Astrocyte of the hippocampus (primary cell): ENCODE measurements at places on chromosomes 3 and 15.

DNA sequence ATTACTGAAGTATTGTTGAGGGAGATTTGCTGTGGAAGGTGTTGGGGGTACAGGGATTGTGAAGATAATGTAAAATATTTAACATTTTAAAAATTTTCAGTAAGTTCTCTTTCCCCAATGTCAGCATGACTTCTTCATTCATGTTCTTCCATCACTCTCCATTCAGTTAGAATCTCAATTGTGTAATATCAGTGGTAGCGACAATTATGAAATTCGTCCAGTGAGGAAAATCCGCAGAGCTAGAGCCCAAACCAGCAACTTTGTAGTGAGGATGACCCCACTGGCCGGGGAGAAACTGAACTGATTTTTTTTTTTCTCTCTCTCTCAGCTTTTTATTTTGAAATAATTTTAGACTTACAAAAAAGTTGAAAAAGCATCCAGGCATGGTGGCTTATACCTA is 171.7 kb downstream of the PGPEP1L start:
- no peak for DNase-seq

DNA sequence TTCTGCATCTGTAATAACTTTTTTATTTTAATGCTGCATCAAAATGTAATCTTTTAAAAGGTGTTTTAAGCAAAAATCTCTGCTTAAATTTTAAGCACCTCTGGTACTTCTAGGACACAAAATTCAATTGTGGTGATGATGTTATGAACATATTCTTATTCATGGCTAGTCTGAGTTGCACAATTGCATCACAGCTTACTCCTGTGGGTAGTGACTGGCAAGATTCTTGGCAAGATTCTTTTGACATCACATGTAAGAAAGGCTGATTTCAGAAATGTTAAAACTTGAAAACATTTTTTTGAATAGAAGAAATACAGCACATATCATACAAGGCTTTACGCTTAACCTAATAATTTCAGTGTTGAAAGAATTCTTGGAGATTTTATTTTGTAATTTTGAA is 35.7 kb downstream of the IQCH start:
- no peak for DNase-seq

DNA sequence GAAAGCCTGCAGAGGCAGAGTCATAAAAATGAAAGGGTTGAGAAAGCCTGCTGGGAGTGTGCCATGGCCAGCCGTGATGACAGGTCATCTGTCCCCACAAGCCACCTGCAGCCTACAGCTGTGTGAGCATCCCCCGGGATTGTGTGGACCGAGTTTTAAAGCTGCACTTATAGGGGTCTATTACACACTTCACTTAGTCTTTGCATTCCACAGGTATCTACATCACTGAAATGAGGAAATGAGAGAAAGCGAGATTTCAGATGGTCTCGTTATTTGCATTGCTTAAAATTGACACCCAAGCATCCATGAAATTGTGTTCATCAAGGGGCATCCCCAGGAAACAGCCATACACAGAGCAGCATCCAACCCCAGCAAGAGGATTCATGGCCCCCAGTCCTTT is 137.6 kb upstream of the TRIM42 start:
- no peak for DNase-seq

- DNase-seq, result peak; percentile 27
Measured at GRCh38 chr3:158696618-158697017, 24.2 kb upstream of the LXN start.

GRCh38 chr3:10353160-10353559 is 32.2 kb upstream of the SEC13 start:
- no peak for DNase-seq

- DNase-seq, result no peak
Measured at GRCh38 chr3:51800750-51801125, 21.7 kb upstream of the IQCF6 start.

DNA sequence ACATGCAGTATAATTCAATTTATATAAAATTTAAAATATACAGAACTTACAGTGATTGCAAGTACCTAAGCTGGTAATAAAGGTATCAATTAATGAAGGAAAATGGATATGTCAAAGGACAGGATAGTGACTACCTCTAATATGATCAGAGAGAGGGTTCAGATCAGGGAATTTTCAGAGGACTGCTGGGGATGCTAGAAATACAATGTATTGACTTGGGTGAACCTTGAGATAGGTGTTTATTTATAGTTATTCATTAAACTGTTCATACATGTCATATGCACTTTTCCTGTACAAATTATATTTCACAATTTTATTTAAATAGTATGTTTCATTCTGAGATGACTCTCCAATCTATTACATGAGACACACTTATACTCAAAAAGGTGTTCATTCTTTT is 554.1 kb downstream of the FHIT start:
- no peak for DNase-seq

- peak; percentile 39 for DNase-seq
Measured at GRCh38 chr3:133394561-133395311, 5.1 kb upstream of the BFSP2 start.

DNA sequence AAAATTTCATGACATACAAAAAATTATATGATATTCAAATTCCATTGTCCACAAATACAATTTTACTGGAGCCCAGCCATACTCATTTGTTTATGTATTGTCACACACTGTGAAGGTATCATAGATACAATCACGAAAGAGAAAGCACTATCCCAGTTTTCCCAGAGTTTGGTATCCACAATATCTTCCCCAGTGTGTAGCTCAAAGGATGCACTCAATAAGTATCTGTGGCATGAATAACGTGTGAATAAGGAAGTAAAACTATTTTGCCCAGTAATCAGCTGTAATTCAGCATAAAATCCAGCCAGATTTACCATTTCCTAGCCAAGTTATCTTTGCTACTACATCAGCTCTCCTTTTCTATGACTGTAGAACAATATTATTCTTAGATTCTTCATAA is 131.3 kb upstream of the KCNMB2 start:
- DNase-seq, result no peak

DNA sequence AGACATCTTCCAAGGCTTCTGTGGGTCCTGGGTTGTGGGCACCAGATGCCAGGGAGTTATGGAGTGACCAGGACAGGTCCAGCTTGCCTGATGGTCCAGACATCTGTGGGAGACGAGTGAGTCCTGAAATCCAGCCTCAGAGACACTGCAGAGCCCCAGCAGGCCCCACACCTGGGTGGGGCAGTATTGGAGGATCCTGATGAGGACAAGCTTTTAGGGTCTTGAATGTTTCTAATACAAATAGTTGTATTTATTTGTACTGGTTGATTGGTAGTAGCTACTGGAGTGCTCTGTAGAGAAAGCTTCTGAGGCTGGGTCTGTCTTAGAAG is 67.5 kb upstream of the PRR23C start:
- no peak for DNase-seq

- DNase-seq, result no peak
Measured at GRCh38 chr3:123668906-123669305, 84.1 kb upstream of the HACD2 start.

GRCh38 chr3:56823984-56824703 is 22.4 kb upstream of the ARHGEF3 start:
- DNase-seq, result no peak

DNA sequence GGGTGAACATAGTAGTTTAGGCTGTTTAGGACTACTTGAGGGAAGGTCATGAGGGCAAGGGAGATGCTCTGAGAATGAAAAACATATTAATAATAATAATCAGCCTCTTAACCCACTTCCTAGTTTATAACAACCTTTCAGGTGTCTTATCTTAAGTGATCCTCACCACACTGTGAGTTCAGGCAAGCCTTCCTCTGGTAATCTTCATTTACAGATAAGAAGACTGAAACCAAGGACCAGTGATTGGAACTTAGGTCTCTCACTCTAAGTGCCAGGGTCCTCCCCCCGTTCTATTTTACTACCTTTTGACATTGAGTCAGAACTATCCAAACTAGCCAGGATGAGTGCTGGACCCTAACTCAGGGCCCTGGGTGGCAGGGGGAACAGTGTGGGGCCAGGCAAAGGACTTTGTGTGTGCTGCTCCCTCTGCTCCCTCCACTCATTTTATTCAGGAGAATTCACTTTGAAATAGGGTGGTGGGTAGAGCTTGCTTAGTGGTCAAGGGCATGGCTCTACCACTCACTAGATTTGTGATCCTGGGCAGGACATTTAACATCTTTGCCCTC is 5.7 kb downstream of the NUTM1 start:
- DNase-seq, result no peak

DNA sequence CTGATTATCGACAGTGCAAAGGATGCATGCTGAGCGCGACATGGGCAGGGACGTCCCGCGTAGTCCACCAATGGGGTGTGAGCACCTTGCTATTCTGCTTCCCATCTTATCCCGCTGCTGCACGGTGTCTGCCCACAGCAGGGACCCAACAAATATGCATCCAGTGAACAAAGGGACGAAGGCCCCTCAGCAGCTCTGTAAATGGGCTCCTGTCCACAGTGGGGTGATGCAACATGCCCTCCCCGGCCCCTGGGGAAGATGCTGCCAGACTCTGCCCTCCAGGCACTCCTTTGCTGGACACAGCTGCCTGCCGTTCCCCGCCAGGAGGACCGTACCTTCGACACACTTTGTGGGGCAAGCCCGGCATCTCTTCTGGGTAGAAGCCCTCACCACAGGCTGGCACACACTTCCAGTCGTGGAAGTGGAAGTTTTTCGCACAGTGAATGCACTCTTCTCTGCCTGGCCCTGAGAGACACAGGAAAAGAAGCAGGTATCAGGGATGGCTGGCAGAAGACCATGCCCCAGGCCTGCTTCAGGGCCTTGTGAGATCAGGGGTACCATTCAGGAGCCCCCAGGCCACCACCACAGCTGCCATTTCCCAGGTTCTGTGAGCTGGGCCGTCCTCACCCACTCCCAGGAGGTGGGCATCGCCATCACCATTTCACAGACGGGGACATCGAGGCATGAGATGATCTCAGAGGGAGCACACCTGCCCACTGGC is 18.2 kb upstream of the SNRPA1 start:
- no peak for DNase-seq

GRCh38 chr3:184908859-184909258 is 96.9 kb downstream of the VPS8 start:
- no peak for DNase-seq

- no peak for DNase-seq
Measured at GRCh38 chr15:75176396-75176761, 25.3 kb upstream of the C15orf39 start.

DNA sequence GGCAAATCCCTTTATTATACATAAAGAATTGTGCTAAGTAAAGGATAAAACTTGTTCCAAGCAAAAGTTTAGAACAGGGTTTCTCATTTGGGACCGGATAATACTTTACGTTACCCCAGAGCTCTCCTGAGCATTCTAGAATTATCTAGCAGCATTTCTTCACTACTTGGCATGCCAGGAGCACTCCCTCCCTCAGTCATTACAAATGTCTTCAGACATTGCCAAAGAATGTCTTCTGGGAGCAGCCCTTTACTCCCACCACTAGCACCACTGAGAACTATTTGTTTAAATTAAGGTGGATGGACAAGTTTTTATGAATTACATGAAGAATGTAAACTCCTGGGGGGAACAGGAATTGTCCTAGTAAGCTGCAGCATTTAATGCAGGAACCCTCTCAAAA is 516.4 kb downstream of the GBE1 start:
- peak; percentile 13 for DNase-seq

DNA sequence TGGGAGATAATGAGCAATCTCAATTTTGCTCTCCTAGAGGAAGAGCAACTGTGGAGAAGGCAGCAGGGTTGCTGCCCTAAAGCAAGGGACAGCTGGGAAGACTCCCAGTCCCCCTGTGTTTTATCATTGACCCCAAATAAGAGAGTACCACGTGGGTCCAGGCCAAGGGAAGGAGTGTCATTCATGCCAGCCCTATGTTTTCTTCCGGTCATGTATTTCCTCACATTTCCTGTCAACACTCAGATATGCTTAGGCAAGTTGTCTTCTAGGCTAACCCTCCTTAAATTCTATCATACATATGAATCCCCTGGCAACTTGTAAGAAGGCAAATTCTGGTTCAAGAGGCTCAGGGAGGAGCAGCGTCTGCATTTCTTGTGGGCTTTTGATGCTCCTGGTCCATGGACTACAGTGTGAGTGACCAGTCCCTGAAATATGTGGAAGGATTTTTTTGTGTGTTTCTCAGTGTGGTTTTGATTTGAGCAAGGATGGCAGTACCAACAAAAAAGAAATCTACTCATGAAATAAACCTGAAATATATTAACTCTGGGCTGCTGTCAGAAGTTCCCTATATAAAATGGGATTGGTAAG is 31.9 kb upstream of the RPP14 start:
- peak; percentile 22 for DNase-seq

DNA sequence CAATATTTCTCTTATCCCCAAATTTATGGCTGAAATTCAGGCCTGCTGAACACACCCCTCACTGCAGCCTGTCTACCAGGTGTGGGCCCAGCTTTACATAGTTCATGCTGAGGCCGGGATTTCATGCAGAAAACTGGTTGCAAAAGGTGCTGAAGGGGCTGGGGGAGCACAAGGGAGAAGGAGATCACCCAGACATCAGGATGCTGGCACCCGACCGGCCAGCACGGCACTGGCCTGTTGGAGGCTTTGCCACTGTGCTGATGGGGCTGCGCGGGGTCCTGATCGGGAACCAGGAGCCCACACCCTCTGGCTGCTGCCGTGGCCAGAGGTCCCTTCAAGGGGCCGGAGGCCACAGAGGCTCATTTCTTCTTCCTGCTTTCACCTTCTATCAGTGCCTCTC is 177.9 kb upstream of the C2CD4B start:
- DNase-seq, result no peak

- DNase-seq, result peak; percentile 69
Measured at GRCh38 chr3:39126532-39127071, 19.1 kb downstream of the TTC21A start.

DNA sequence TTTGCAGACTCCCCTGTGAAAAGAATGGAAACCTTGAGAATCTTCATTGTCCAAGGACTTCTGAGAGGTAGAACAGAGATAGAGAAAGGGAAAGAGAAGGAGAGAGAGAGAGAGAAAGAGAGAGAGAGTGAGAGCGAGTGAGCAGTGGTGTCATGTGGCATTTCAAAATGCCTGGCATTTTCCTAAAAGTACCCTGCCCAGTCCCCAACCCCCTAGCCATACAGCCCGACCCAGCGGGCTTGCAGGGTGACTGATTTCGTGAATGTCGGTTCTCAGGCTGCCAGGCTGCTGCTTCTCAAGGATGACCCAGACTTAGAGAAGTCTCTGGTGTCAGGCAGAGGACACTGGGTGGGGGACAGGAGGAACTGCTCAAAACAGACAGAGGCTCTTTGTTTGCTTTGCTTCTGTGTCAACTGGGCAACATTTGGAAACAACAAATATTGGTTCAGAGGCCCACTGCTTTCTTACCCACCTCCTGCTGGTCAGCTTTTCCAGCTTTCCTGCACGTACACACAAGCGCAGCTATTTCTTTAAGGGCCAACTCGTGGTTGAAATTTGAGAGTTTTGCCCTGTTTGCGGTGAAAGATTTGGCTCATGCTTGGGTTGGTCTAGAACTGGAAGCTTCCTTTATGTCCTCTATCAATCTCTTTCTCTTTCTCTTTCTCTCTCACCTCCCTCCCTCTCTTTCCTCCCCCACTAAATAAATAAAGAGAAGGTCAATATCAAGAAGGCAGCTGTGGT is 3.7 kb upstream of the TF start:
- DNase-seq, result peak; percentile 48
